ENCODE measurements at places on chromosomes 1 and 21. TPM values are rescaled to one million over a fixed set of nuclear protein-coding genes. Genes with fewer than 3 reads are reported as not detected.

The PRUNE1 gene
- total RNA-seq = 23.6 TPM

The SLC2A5 gene
- total RNA-seq = 2.3 TPM

The ABCG1 gene
- 67.3 TPM for total RNA-seq

The NCAM2 gene
- 3.1 TPM for total RNA-seq

The SGIP1 gene
- total RNA-seq = 29.3 TPM

The SEMA6C gene
- total RNA-seq = 2.1 TPM

The DNASE2B gene
- not detected for total RNA-seq

The ILF2 gene
- 41.3 TPM for total RNA-seq

The ZNF362 gene
- 41.0 TPM for total RNA-seq

The ANKRD45 gene
- total RNA-seq = 1.4 TPM

The CELF3 gene
- not detected for total RNA-seq

The TNFSF18 gene
- total RNA-seq = not detected

The CTSK gene
- total RNA-seq = 20.8 TPM

The GUCA2A gene
- total RNA-seq = 0.47 TPM

The TNFRSF4 gene
- 15.4 TPM for total RNA-seq

The IL10 gene
- total RNA-seq = 2.5 TPM

The DNAJC6 gene
- 3.5 TPM for total RNA-seq

The C8A gene
- total RNA-seq = 0.09 TPM

The ZNF695 gene
- total RNA-seq = not detected

The MTARC2 gene
- 44.2 TPM for total RNA-seq

The SMIM12 gene
- 36.6 TPM for total RNA-seq

The PANK4 gene
- 37.3 TPM for total RNA-seq

The CD34 gene
- 33.1 TPM for total RNA-seq

The BRINP3 gene
- total RNA-seq = not detected

The TSPEAR gene
- not detected for total RNA-seq

The PAX7 gene
- not detected for total RNA-seq

The NR5A2 gene
- total RNA-seq = 0.44 TPM

The AGMAT gene
- total RNA-seq = 0.13 TPM

The HUNK gene
- 2.6 TPM for total RNA-seq

The CNKSR1 gene
- 27.7 TPM for total RNA-seq

The TMOD4 gene
- total RNA-seq = not detected

The EXO1 gene
- 4.3 TPM for total RNA-seq

The SEMA4A gene
- 31.3 TPM for total RNA-seq

The FMO1 gene
- total RNA-seq = not detected

All from upper lobe of left lung (tissue), 6 donors.